CD4-positive, alpha-beta T cell treated with Interferon gamma for 1 hour (primary cell): ENCODE measurements at places on chromosomes 11 and 22.

- DNase-seq = peak; percentile 22
Observed at GRCh38 chr11:10298342-10298741, 4.3 kb upstream of the SBF2 start.

- DNase-seq = no peak
Observed at GRCh38 chr11:93757924-93758865, 16.7 kb downstream of the C11orf54 start.

DNA sequence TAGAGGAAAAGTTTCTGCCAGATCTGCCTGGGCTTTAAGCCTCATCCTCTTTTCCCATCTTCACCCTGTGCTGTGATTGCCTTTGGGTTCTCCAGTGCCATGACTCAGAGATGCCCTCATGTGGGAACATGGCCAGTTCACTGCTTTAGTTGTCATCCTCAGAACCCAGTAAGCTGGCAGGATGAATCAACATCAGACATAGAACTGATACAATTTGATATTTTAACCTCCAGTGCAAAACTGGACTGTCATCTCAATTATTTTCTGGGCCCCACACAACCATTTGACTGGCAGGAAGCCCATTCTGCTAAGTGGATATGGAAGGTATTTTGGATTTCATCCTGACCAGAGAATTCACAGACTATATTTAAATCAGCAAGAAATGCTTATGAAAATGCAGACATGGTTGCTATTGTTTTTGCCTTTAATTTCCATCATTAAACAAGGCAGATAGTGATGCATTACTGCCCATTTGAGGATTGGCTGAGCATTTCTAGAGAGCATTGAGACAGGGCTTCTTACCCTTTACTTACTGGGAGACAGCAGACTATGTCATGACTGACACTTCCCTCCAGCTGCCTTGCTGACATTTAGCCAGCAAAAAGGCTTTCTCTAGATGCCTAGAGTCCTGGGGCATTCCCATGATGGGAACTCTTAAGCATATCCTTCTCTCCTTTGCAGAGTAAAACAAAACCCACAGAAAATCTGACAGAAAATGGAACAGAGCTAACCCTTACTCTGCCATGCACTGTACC, 327.1 kb upstream of the MTNR1B start:
- DNase-seq = no peak

GRCh38 chr22:37739035-37739434, 42.2 kb downstream of the TRIOBP start:
- no peak for DNase-seq

DNA sequence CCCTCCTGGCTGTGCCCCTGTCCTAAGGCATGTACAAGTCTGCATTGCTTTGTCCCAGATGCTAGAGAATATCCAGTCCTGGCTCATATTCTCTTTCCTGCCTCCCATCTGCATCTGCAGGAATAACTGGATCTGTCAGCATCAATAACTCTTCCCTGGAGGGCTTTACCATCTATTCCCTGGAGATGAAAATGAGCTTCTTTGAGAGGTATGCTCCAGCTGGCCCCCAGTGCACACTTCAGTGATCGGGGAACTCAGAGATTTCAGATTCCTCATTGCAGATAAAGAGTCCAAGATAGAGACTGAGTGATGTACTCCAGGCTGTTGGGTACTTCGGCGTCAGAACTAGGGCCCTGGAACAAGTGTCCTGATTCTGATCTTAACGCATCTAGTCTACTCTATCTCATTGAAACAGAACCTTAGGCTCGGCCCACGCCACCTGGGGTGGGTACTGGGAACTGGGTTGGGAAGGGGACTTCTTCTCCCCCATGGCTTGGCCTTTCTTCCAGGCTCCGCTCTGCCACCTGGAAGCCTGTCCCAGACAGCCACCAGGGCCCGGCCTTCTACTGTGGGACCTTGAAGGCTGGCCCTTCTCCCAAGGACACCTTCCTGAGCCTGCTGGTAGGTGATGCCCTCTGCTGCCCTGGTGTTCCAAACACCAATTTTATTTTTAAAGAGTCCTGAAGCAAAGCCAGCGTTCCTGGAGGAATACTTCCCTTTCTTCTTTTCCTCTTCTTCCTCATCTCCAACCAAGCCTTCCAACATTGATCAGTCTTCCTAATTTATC, 17.8 kb upstream of the GLB1L2 start:
- DNase-seq = no peak

DNA sequence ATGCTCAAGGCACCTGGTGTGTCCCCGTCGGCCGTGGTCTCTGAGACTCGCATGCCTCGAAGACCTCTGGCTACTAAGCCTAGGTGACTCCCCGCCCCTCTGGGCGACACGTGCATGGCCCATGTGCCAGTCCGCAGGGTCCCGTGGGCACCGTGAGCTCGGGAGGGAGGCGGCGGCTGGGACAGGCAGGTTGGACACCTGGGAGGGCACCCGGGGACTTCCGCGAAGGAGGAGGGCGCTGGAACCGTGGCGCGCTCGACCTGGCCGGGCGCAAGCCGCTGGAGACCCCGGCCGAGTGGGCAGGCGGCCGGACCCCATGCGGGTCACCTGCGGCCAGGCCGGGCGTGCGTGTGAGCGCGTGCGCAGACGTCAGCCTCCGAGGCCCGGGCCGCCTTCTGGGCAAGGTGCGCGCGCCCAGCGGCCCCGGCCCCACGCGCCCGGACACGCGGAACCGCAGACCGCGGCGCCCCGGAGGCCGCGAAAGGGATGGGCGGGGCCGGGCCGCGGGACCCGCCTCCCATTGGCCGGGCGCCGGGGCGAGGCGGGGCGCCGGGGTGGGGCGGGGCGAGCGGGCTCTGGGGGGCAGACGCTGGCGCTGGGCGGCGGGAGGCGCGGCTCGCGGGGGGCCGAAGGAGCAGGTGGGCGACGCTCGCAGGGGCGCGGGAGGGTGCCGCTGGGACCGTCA, 579 bp upstream of the RASD2 start:
- DNase-seq = peak; percentile 63

DNA sequence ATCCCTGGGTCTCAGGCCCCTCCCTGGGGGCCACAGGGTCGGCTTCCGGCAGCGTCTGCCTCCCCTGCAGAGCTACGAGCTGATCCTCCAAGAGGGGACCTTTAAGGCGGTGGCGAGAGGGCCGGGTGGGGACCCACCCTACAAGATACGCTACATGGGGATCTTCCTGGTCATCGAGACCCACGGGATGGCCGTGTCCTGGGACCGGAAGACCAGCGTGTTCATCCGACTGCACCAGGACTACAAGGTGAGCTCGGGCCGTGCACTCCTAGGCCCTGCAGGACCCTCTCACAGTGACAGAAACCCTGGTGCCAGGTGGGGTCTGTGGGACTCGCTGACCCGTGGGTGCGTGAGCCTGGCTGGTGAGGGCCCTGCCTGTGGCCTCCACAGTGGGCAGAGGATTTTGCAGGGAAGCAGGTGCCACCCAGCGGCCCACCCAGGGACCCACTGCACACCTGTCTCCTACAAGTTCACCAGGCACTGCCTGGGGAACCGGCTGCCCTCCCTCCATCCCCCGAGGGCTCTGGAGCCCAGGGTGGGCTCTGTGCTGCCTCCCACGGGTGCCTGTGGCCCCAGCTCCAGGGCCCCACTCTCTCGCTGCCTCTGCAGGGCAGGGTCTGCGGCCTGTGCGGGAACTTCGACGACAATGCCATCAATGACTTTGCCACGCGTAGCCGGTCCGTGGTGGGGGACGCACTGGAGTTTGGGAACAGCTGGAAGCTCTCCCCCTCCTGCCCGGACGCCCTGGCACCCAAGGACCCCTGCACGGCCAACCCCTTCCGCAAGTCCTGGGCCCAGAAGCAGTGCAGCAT, 13.7 kb downstream of the MUC5B start:
- no peak for DNase-seq

- DNase-seq = no peak
Observed at GRCh38 chr11:71189768-71190315, 62.5 kb downstream of the SHANK2 start.

DNA sequence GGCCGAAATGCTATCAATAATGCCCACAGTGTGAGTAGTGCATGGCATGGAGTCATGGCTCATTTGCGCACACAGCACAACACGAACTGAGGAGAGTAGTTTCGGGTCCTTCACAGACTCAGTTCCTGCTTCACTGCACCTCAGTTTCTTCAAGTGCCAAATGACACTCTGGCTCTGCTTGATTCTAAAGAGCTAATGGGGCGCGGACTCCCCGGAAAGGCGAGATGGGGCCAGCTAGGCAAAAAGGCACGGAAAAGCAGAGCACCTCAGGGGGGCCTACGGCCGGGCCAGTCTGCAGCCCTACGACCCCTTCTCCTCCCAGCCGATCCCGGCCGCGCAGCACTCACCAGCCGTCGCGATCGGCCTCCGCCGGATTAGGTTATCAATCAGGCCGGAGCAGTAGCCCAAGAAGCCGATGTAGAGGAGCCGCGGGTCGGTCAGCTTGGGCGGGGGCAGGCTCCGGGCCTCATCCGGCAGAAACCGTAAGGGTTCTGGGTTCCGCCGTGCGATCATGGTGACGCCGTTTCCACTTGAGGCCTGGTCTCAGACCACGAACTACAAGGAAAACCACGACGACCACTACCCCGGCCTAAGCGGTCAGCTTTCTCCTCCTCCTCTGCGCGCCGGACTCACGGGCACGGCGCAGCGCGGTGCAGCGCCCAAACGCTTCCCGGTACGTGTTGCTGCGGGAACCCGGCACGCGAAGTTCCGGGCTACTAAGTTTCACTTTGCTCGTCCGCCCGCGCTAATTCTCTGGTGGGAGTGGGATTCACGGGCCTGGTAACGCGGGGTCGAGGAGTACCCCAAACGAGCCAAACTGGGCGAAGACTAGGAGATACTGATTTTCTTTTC, at the start of gene NDUFC2:
Gene NDUFC2, minus strand, starts transcription at position 631 of the 852 bp plus-strand sequence. Its CDS starts 118 bp downstream, at position 513.
- DNase-seq = peak; percentile 55

DNA sequence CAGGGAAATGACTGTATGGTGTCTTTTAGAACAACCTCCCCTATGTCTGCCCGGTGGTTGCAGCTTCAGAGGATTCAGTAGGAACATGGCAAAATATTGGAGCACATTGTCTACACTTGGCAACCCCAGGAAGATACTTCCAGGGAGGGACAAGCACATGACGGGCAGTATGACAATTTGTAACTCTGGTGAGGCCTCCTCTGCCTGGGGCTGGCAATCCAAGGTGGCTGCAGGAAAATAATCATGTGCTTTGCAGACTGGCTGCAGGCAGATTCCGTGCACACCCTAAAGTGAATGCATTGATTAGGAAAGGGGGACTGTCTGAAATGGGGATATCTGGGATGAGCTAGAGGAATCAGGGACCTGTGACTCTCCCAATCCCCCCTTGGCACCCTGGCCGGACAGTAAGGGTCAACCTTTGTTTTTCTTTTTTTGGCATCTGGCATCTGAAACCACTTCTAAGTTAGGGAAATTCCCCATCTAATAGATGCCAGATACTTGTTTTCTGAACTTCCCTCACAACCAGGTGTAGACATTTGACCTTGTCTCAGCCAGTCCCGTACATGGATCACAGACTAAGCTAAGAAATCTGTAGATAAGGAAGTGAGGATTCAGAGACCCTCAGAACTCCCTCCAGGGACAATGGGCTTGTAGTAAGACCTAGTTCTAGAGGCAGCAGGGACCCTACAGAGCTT, 10.5 kb upstream of the PHOX2A start:
- DNase-seq = no peak

DNA sequence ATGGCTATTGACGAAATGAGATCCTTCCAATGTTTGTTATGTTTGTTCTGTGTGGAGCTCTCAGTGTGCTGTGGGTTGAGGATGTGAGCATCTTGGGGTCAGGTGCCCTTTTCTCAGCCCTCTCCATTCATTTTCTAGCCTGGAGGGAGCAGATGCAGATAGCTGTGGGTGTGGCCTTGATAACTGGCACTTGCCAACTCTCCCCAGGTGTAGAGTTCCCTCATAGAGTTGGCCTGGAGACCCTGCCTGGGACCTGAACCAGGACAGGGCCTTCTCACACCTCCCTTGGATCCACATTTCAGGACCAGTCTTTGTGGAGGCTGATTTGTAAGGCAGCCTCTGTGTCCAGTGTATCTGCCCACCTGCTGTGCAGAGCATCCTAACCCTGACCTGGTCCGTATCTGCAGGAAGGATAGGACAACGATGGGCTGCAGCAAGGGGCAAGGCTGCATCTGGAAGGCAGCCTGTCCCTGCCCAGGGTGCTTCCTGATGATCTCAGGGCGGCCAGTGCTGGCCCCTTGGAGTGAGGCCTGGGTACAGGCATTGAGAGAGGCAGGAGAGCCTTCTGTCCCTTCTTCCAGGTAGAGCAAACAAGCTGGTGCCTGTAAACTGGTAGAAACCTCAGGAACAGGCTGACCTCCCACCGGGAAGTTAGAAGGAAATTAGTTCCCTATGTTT, 245.9 kb downstream of the TBC1D22A start:
- no peak for DNase-seq

DNA sequence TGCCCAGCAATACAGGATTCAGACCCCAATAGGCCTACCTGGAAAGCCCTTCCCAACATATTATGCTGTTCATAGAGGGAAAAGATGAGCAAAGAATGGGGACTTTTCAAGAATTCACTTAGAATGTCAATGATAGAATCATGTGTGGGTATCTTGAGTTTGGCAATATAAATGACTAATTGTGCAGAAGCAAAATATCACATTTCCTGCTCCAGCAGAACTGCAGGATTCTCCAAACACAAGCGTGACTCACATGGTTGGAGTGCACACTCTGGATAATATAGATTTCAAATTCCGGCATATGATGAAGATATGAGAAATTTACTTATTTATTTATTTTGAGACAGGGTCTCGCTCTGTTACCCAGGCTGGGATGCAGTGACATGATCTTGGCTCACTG, 12.5 kb upstream of the APOL5 start:
- DNase-seq = no peak

- no peak for DNase-seq
Observed at GRCh38 chr11:35740061-35740799, 77.7 kb downstream of the TRIM44 start.

DNA sequence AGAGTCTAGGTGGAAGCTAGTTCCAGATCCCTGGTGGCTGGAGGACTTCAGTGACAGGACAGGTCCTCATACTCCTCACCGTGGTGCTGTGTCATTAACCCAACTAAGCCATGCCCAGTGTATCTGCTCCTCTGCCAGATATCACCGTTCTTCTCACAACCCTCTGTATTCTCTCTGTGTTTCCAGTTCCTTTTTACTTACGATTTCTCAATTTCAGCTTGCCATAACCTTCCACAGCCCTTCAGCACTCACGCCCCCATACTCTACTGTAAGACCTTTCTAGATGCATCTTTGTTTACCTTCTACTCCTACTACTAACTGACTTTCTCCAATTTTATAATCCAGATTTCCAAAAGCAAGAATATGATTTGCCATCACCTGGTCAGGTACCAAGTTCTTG, 26.1 kb upstream of the RIC3 start:
- no peak for DNase-seq

- no peak for DNase-seq
Observed at GRCh38 chr11:123624974-123625373, 29.4 kb downstream of the SCN3B start.

- DNase-seq = no peak
Observed at GRCh38 chr11:515131-515530, 8.1 kb upstream of the RNH1 start.

GRCh38 chr11:73350908-73351636, 25.1 kb upstream of the RELT start:
- peak; percentile 65 for DNase-seq

- DNase-seq = peak; percentile 65
Observed at GRCh38 chr22:22882033-22882717, 5.4 kb upstream of the IGLL5 start.

- DNase-seq = no peak
Observed at GRCh38 chr22:24418786-24419474, 8.5 kb upstream of the ADORA2A start.

- DNase-seq = no peak
Observed at GRCh38 chr11:66333220-66333877, 2.9 kb downstream of the RIN1 start.
